Neural progenitor cell (in vitro differentiated cells): ENCODE measurements at places on chromosomes 1 and 21. TPM values are rescaled to one million over a fixed set of nuclear protein-coding genes. Genes with fewer than 3 reads are reported as not detected.

PYCR2 gene
- total RNA-seq = 23.8 and 54.7 TPM in 2 replicates

SASS6 gene
- 16.7 and 31.7 TPM in 2 replicates for total RNA-seq

- no peaks in the 10 kb centered on the region for H3K27me3 ChIP-seq
- H3K36me3 ChIP-seq = no peaks in the 10 kb centered on the region
- H3K27ac ChIP-seq = no peak overlapping the region
- DNase-seq = peak; percentile 42
These were observed 27.7 kb upstream of the PTGFRN start for GRCh38 chr1:116881879-116882520.

GRCh38 chr1:41799723-41800122 is 119.0 kb downstream of the HIVEP3 start:
- H3K27ac ChIP-seq = no peak overlapping the region
- H3K27me3 ChIP-seq = no peaks in the 10 kb centered on the region
- H3K36me3 ChIP-seq = no peaks in the 10 kb centered on the region

- H3K27me3 ChIP-seq = no peaks in the 10 kb centered on the region
- no peak for DNase-seq
- H3K27ac ChIP-seq = no peak overlapping the region
- H3K4me3 ChIP-seq = no peak overlapping the region
These were observed 3.9 kb upstream of the TNFRSF4 start for GRCh38 chr1:1217621-1218523.

- no peaks in the 10 kb centered on the region for H3K27me3 ChIP-seq
- no peaks in the 10 kb centered on the region for H3K4me1 ChIP-seq
- no peak overlapping the region for H3K27ac ChIP-seq
- no peak for DNase-seq
- no peak overlapping the region for H3K4me3 ChIP-seq
These were observed 9.9 kb downstream of the F5 start for GRCh38 chr1:169576241-169576934.

CD52 gene
- 2.5 and 7.3 TPM in 2 replicates for total RNA-seq

DNA sequence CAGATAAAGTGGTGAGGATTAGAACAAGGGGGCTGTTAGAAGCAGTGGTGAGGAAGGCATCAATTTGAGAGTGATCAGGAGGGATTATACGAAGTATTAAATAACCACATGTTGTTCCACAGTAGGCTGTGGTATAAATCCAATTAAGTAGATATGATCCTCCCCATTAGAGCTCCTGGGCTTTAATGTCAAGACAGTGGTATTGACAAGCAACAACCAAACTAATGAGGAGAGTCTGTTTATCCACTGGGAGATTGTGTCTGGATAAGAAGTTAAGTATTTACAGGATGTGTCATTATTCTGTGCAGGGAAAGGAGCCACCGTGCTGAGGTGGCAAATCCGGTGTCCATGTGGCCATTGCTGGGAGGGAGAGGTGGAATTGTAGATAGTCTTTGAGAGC is 5.8 kb downstream of the ACTN2 start:
- no peak overlapping the region for H3K4me3 ChIP-seq
- no peaks in the 10 kb centered on the region for H3K36me3 ChIP-seq
- peaks cover 21% of the 10 kb centered on the region for H3K27me3 ChIP-seq
- DNase-seq = no peak
- H3K27ac ChIP-seq = no peak overlapping the region
- peaks cover 3% of the 10 kb centered on the region for H3K4me1 ChIP-seq
